NCI-H2029 (cell line): ENCODE measurements at places on chromosomes 5 and 9.

- DNase-seq, result no peak
Observed at GRCh38 chr5:90645024-90645610, 86.5 kb downstream of the ADGRV1 start.

DNA sequence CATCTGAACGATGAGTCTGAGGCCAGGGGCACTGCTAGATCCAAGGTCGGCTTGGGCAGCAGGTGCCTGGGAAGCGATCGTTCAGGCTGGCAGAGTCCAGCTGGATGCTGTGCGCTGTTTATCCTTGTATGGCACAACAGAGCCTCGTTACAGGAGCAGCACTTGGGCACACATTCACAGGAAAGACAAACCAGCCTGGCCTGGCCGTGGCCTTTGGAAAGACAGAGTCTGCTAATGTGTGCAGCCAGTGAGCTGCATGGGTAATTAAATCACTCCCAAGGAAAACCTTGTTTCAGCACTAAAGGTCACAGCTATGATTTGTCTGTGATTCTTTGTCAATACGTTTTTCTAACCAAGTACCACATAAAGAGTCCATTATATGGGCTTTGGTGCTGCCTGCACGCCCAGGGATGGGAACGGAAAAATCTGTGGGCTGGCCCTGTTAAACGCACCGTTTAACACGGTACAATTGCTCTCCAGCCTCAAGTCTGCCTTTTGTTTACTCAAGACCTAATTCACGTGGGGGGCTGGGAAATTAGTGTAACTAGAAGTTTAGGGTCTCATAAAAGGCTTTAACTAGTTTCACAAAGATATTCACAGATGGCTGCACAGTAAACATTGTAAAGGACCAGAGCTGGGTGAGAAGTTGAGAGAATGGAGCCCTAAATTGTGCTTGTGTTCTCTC lies 509.3 kb downstream of the KDM4C start:
- DNase-seq, result no peak

DNA sequence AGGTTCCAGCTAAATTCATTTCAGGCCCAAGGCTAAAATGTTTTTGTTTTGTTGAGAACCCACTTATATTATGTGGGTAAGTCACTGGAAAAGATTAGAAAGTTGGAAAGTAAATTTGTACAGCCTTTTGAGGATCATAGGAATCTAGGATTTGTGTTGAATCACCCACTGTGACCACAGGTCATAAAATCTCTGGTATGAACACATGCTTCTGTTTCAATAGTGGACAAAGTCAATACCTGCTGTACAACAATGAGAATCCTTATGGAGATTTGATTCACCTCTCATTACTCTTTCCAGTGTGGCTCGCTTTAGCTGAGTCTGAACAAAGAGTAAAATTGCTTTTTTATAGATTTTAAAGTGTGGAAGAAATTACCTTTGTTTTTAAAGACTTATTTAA lies 369.5 kb downstream of the TMEM167A start:
- DNase-seq, result no peak

DNA sequence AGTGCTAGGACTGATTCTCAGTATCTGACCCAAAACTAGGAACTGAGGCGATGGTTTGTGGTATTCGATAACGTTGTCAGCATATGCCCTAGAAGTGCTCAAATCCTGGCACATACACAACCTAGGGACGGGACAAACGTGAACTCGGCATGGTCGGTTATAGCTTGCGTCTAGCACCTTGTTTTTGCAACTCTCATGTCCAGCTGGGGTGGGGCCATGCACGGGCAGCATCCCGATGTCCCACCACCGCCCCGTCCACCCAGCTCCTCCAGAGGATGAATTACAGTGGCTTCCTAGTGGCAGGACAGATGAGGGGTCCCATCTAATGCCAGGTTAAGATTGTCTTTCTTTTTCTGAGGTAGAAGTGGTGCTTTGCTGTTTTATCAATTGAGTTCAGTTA lies 31.6 kb downstream of the PROP1 start:
- no peak for DNase-seq

- no peak for DNase-seq
Observed at GRCh38 chr5:127358284-127358683, 67.7 kb downstream of the MEGF10 start.

GRCh38 chr5:13189532-13189931 lies 755.0 kb downstream of the DNAH5 start:
- DNase-seq, result no peak

DNA sequence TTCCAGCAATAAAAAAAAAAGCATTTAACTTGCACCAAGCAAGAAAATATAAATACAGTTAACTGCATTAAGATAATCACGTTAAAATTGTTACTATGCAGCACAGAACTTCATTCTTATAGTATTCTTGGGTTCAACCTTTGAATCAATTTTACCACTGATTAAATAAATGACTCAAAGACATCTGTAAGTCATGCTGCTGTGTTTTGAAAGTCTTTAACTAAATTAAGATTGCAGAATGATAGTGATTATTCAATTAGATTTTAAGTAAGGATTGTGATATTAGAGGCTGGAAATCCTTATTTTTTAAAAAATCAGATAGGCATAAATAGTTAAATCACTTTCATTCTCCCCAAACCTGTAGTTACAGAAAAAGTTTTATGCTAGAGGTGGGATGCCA lies 116.4 kb downstream of the SCAMP1 start:
- DNase-seq, result no peak

DNA sequence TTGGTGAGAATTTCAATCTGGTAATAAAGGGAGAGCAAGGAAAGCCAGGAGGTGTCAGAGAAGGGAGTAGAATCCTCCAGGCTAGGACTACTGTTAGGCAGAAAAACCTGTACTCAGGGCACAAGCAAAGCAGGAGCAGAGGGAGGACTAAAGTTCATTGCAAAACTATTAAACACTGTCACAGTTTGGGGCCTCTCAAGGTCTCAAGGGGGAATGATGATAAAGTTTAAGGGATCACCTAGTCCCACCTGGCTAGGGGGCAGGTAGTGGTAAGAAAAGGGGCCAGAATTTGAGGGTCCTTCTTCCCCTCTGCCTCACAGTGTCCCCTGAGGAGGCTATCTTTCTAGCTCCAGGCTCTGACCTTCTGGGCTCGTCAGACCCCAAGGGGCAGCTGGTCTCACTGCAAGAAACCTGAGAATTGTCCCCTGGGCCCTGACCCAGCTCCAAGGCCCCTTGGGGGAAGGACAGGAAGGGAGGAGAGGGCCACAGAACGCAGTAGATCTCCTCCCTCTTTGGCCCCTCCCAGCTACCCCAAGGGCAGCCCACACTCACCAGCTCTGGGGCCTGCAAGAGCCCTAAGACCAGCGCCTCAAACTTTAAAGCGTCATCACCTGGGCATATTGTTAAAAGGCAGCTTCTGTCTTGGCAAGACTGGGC lies 974 bp downstream of the CCDC69 start:
- no peak for DNase-seq

DNA sequence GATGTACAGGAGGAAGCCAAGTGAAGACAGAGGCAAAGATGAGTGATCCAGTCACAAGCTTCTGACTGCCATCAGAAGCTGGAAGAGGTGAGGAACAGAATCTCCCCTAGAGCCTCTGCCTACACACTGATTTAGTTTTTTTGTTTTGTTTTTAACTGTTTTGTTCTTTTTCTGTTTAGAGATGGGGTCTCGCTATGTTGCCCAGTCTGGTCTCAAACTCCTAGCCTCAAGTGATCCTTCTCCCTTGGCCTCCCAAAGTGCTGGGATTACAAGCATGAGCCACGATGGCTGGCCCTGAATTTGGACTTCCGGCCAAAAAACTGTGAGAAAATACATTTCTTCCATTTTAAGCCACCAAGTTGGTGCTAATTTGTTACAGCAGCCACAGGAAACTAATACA lies 204.7 kb upstream of the ZNF608 start:
- no peak for DNase-seq

DNA sequence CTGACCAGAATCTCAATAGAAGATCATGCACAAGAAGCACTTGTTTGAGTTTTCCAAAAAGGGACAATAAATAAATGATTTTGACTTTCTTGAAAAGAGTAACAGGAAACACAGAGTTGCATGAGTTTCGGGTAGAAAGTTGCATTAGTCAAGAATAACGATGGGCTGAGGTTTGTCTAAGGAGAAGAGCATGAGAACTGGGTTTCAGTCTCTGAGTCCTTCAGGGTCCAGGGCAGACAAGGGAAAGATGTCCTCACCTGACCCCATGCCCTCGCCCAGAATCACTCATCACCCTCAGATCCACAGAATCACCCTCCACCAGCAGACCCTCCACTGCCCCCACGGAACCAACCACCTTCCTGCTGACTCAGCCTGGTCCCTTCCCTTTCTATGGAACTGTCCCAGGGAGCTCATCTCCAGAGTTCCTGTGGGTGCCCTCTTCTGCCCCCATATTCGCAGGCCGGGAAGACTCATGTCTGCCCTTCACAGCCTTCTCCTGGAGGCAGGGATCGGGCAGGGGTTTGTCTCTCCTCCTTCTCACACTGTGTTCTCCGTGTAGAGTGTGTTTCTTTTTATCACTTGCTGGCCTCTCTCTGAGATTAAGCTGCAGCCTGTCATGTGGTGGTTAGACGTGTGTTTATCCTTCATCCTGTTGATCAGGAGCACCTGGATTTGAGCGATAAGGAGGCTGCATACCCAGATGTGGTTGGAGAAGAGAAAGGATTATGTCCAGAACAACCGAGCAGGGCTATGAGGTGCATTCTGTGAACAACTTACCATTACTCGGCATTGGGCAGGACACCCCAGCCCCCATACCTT lies 442.6 kb downstream of the MAT2B start:
- DNase-seq, result no peak

DNA sequence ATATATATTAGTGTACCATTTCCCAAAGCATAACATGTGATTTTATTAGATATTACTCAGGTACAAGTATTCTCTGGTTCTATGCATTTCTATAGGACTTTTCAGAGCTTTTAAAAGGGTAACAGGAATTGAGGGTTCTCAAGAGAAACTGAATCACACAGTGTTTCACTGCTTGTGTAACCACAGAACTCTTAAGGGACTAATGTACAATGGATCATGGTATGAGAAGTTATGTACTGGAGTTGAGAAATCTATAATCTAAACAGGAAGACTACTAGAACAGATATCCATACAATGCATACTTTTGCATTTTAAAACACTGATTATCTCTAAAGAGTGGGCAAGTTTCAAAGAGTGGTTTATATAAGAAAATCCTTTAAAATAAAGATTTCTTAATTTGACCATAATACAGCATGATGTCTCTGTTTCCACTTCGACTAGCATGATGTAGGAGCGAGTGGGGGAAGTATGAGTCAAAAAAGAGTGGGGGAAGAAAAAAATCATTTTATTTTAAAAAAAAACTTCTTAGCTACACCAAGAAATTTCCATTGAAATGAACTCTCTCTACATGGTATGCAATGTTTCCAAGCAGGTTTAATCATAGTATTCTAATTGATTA lies 183.5 kb downstream of the RFX3 start:
- DNase-seq, result no peak

- DNase-seq, result no peak
Observed at GRCh38 chr5:137147346-137147745, 351.8 kb downstream of the SPOCK1 start.

DNA sequence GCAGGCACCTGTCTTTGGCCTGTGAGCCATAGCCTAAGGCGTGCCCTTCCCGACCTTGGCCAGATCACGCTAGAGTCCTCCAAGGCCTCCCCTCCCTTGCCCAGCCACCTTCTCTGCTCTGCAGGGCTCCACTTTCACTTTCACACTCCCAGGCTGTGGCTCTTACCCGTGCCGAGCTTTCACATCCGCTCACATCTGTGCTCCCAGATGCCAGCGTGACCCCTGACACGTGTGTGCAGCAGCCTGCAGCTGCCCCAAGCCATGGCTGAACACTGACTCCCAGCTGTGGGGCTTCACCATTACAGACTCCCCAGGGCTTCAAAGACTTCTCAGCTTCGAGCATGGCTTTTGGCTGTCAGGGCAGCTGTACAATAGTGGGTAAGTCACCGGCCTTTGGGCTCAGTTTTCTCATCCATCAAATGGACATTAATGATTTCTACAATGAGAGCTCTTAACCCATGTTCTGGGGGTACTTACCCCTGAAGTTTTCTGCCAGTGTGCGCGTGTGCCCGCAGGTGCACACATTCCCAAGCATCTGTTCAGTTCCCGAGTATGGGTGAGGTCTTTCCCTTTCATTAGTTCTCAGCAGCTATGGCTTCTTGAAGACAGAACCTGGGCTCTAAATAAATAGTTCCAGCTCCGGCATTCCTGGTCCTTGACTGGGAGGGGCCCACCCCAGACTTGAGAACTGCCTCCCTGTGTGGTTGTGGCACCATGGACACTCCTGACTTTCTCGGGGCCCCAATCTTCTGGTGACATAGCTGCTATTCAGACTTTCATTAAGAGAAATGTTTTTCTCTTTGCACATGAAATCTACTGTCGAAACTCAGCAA lies 118.6 kb downstream of the RGS3 start:
- peak; percentile 77 for DNase-seq

- no peak for DNase-seq
Observed at GRCh38 chr9:93228030-93228429, 44.1 kb downstream of the WNK2 start.

GRCh38 chr5:154647114-154647760 lies 107.9 kb upstream of the LARP1 start:
- peak; percentile 12 for DNase-seq

DNA sequence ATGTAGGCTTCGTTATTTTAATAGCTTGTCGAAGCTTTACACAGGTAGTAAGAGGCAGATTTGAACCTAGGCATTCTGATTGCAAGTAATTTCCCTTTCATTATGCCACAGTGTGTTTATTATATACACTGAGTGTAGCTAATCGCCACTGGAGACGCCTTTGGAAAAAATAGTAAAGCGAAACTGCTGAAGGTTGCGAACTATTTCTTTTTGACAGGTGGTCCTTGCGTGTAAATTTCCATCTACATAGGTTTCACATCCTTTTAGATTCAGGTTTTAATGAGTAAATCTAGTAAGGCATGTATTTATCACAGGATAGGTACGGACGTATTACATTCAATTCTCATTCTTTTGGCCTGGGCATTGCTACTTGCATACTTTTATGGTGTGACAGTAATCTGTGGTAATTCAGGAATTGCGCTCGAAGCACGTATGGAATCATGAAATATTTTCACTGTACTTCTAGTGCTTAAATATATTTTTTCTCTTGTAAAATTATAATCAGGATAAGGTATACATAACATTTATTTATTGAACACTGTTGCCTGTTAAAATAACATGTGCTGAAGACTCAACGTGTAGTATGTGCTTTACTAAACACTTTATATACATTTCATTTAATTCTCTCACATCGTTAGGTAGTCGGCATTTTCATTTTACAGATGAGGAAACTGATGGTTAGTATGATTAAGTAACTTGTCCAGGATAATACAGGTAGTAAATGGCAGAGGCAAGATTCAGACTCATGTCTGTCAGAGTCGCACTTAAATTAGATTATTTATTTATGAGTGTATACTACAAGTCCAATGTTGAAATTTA lies 1.8 kb downstream of the MARCHF6 start:
- DNase-seq, result no peak

- DNase-seq, result no peak
Observed at GRCh38 chr5:150214289-150214688, 24.4 kb downstream of the SLC6A7 start.

GRCh38 chr9:14271093-14271673 lies 42.8 kb downstream of the NFIB start:
- DNase-seq, result peak; percentile 70

GRCh38 chr9:70011366-70011765 lies 32.3 kb upstream of the MAMDC2 start:
- no peak for DNase-seq
